Left cardiac atrium (tissue), 4 donors: ENCODE measurements at places on chromosomes 6 and 20. TPM values are rescaled to one million over a fixed set of nuclear protein-coding genes. Genes with fewer than 3 reads are reported as not detected.

Gene FOXA2
- not detected for total RNA-seq

Gene SLC22A16
- 0.26 TPM for total RNA-seq

Gene KIAA1586
- 8.8 TPM for total RNA-seq

Gene KIF25
- total RNA-seq = 0.34 TPM

Gene NKAIN2
- total RNA-seq = 2.4 TPM

Gene VNN1
- 4.5 TPM for total RNA-seq

Gene CALHM5
- total RNA-seq = 2.5 TPM

Gene RAMACL
- 0.71 TPM for total RNA-seq

Gene SALL4
- 0.09 TPM for total RNA-seq

Gene HLA-DOB
- total RNA-seq = 0.24 TPM

Gene HRH3
- total RNA-seq = not detected

Gene TINAG
- 0.12 TPM for total RNA-seq

Gene NKAPL
- total RNA-seq = 5.4 TPM

Gene MAP7
- 2.3 TPM for total RNA-seq

Gene FAM83C
- not detected for total RNA-seq

Gene BNIP5
- total RNA-seq = not detected

Gene CST11
- total RNA-seq = not detected

Gene OR12D3
- total RNA-seq = not detected

Gene PDYN
- total RNA-seq = not detected

Gene LY86
- total RNA-seq = 2.4 TPM

Gene NOP56
- total RNA-seq = 63.3 TPM

Gene CDH26
- 0.84 TPM for total RNA-seq

Gene VSX1
- total RNA-seq = 0.38 TPM

Gene C20orf204
- 0.29 TPM for total RNA-seq

Gene CAPN11
- total RNA-seq = 0.97 TPM

Gene DACT2
- total RNA-seq = 1.7 TPM

Gene GINS1
- 0.73 TPM for total RNA-seq

Gene ENPP3
- 0.16 TPM for total RNA-seq

Gene ACTR5
- 3.6 TPM for total RNA-seq

Gene AVP
- total RNA-seq = not detected

Gene STMND1
- not detected for total RNA-seq

Gene MROH8
- 6.8 TPM for total RNA-seq

Gene PTCHD4
- total RNA-seq = 0.86 TPM

Gene TREML1
- not detected for total RNA-seq

Gene MAK
- 0.38 TPM for total RNA-seq

Gene BPI
- not detected for total RNA-seq

Gene SIRPD
- total RNA-seq = not detected

Gene DSE
- 34.4 TPM for total RNA-seq

Gene GPLD1
- 1.2 TPM for total RNA-seq

Gene OPRL1
- 0.97 TPM for total RNA-seq

Gene IRAK1BP1
- total RNA-seq = 2.5 TPM

Gene TREML2
- 0.15 TPM for total RNA-seq

Gene OR10C1
- total RNA-seq = not detected

Gene OR2H1
- total RNA-seq = not detected

Gene FAM83B
- 6.4 TPM for total RNA-seq

Gene LRRC73
- 0.50 TPM for total RNA-seq

Gene RIMS4
- total RNA-seq = 0.80 TPM

Gene ATP6V1G2
- 1.9 TPM for total RNA-seq

Gene BAK1
- 17.6 TPM for total RNA-seq

Gene LTV1
- 13.1 TPM for total RNA-seq

Gene PRRT1
- total RNA-seq = 0.77 TPM

Gene FABP7
- total RNA-seq = not detected
